Osteoblast (primary cell): ENCODE measurements at places on chromosomes 7 and 10. TPM values are rescaled to one million over a fixed set of nuclear protein-coding genes. Genes with fewer than 3 reads are reported as not detected.

GRCh38 chr7:24781106-24781505, 23.8 kb upstream of the GSDME start:
- DNase-seq = no peak

DNA sequence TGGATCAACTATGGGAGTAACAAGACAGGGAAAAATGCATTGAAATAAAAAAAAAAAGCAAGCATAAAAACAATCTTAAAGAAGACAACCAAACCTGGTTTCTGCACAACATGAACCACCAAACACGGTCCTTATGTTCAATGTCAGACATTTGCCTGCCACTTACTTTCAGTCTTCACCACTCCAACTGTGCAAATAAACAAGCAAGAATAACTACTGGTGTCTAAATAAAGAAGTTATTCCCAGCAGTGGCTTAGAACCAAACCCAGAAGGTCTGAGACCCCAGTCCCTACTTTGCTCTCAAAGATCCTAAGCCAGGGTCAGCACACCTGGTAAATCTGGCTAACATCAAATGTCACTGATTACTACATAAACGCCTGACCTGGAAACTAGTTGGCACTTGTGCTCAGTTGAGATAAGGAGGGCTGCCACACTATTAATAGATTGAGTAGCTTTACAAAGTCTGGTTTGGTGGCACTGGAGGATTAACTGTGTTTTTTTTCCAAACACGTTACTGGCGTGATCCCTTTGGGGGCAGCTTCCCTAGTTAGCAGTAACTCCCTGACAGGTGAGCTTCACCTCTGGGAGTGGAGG, 62.7 kb upstream of the ABLIM1 start:
- no peak for DNase-seq

NUDCD3 gene
- 44.2 and 54.3 TPM in 2 replicates for total RNA-seq

DNA sequence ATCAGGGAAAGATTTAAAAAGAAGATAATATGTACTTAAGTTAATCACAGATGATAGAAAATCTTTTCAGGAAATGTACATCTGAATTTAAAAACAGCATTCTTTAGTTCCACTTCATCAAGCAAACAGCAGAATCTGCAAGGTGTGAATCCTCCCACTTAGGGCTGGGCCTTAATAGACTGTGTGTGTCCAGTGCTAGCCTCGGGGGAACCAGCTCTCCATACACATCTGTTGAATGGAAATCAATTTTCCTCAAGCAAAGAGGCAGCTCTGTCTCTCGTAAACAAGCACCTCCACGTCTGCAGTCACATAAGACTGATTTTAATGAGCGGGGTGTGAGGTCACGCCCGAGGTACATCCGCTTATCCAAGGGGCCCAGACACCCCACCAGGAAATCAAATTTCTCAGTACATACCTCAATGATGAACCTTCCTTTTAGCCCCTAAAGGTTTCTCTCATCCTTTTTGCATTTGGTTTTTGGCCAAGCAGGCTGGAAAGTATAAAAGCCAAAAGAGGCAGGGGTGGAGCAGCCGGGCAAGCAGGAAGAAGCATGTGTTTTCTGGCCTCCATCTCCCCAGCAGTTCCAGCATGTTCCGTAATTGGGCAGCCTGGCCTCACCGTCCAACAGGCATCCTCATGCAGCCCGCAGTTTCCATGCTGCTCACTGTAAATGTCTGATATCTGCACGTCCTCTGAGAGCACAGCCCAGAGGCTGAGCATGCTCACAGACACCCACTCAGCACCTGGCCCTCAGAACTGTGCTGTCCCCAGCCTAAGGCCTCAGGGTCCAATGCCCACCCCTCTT, 131.3 kb downstream of the GLI3 start:
- no peak for DNase-seq

GRCh38 chr10:21638681-21639080, 104.6 kb downstream of the MLLT10 start:
- no peak for DNase-seq

IL15RA gene
- total RNA-seq = 1.1 and 1.2 TPM in 2 replicates

GRCh38 chr7:84191842-84192241, 2.7 kb downstream of the SEMA3A start:
- DNase-seq = no peak

TMEM225B gene
- total RNA-seq = 0.29 and 0.72 TPM in 2 replicates

DNA sequence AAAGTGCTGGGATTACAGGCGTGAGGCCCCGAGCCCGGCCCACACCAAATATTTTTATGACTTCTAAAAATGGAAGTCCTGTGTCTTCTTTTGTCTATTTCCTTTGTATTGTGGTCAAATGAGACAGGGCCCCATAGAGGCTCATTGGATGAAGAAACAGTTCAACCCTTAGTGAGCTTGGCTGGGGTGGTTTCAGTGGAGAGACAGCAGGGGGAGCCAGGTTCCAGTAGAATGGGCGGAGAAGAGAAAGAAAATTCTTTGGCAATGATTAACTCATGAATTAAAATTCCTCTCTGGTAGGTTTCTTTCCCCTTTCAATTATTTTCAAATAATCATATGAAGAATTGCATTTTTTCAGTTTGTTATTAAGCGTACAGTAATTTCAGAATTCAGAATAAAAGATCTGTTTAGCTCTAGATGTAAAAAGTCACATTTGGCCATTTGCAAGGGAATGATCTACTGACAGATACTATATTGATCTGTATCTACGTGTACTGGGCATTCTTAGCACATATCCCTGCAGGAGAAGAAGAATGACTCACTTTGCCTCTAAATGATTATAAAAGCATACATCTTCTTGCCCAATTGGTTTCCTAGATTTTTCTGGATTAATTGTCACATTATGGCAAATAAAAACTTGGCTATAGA, 43.2 kb downstream of the PNLIPRP3 start:
- DNase-seq = no peak

DNA sequence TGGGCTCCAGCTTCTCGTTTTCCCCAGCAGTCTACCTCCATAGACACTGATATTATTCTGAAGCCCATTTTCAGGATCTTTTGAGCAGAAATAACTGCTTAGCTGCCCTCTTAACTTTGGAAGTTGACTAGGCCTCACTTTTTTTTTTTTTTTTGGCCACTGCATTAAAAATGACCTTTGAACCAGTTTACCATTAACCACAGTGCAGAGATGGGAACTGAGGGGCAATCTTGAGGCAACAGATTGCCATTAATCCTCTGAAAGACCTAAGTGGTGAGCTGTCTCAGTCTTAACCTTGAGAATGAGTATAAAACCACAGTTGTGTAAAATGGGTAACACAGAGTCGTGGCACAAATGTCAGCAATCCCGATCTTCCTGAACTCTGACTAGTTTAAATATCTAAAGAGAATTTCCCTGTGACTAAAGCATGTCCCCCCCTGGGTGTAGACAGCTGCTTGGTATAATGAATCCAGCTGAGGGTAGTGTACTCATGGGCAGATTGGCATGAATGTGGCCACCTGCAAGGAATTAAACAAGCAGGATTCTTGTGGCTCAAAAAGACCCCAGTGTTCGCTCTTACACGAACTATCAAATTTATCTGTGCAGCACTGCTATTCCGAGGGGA, 46.1 kb upstream of the FMC1 start:
- no peak for DNase-seq

GRCh38 chr10:52780391-52781155, 8.0 kb upstream of the MBL2 start:
- DNase-seq = no peak

GPR15LG gene
- not detected in 2 replicates for total RNA-seq

ZNF804B gene
- total RNA-seq = not detected in 2 replicates

GRCh38 chr7:158572000-158572828, 15.4 kb downstream of the PTPRN2 start:
- DNase-seq = peak; percentile 34

GRCh38 chr10:112815269-112816032, 134.6 kb upstream of the TCF7L2 start:
- DNase-seq = peak; percentile 89

DNA sequence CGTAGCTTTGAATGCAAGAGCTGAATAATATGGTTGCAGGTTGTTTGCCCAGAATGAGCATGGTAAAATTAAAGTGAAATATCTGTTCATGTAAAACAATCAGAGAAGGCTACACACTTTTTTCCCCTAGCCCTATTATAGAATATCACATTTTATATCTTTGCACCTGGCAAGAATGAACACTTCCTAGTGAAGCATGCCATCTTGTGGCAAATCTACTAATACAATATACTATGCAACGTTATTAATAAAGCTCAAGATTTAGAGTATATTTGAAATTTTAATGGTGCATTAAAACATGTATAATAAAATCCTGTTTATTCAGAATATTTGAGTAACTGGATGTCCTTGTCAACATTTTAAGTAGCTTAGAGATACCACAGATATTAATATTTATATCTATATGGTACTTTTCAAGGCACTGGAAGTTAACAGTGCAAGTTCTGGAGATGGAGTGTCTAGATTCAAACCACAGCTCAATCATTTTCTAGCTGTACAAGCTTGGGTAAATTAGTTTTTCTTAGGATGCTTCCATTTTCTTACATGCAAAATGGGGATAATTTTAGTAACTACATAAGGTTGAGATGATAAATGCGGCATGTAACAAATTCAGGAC, 643.1 kb upstream of the SEMA3D start:
- DNase-seq = no peak

LRIT2 gene
- not detected in 2 replicates for total RNA-seq

GRCh38 chr10:59336632-59337031, 25.7 kb downstream of the FAM13C start:
- DNase-seq = peak; percentile 57

DNA sequence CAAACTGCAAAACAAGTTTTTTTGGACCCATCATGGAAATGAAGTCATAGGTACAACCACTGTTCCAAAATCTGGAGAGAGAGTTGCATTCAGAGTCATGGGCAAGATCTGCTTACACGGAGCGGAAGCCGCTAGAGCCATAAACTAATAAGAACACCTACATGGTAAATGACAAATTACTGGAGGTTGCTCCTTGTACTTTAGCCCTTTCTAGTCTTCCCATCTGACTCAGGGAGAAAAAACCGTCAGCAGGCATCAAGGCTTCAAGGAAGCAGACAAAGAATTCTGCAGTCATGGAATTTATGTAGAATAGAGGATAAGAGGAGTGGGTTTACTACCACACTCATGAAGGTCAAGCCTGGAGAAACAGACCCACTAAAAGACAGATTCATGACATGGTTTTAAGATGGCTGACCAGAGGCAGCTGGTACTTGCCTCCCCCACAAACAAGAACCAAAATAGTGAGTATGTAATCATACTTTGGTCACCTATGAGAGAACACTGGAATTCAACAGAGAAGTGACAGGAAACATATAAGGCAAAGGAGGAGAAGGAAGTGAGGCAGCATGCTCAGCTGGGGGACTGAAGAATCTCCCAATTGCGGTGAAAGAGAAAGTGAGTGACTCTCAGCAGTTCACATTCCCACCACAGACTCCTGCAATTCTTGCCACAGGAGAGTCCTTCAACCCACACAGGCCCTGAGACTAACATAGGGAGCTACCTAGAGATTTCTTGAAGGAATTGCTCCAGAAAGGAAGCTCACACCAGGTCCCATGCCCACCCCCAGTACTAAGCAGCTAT, 42.4 kb upstream of the ASAH2 start:
- no peak for DNase-seq

BHLHA15 gene
- total RNA-seq = not detected in 2 replicates

DNA sequence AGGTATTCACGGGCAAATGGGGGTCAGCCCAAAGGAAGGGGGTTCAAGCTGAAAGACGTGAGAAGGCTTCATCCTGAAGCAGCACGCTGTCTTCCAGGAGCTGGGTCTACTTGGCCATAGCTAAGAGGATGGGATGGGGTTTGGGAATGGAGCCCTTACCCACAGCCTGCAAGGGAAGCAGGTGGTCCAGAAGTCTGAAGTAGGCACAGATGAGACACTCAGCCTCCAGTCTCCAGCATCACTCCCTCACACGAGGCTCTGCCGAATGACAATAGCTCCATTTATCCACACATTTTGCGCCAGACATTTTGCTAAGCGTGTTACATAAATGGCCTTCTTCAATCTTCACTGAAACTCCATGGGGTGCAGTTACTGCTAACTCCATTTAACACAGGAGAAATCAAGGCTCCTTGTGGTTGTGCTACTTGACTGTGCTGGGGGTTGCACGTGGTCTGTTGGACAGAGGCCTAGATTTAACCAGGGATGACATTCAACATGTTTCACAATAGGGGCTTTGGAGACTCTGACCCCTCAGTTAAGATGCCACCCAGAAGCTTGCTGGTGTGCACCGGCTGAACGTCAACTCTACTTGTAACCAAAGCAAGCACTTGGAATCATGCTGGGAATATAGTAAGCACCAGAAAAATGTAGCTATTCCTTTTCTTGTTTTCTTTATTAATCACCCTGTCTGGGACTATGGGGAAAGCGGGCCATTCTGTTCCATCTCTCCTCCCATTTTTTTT, 85.3 kb downstream of the FAM241B start:
- DNase-seq = peak; percentile 91

GRCh38 chr10:61618388-61618961, 44.3 kb upstream of the CABCOCO1 start:
- DNase-seq = no peak

DNA sequence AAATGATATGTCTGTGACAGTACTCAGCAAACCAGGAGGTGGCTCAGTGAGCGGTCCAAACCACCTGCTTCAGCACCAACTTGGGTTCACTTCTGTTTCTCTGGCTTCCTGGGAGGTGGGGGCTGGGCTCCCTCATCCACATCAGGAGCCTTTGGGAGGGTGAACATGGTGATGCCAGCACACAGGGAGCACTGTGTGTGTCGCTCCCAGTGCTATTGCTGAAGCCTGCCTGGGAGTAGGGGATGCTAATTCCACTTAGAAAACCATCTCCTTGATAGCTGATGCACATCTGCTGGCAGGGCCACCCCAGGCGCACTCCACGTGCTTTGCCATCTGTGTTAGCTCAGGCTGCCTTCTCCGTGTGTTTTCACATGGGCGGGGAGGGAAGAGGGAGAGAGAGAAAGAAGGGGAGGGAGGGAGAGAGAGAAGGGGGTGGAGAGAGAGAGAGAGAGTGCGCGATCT, 58.0 kb downstream of the RAMP3 start:
- no peak for DNase-seq

GRCh38 chr7:101739775-101740398, 77.5 kb upstream of the CUX1 start:
- peak; percentile 78 for DNase-seq

NUTM2E gene
- not detected in 2 replicates for total RNA-seq

GRCh38 chr10:88027570-88027969, 164.1 kb downstream of the PTEN start:
- no peak for DNase-seq

GRCh38 chr10:114928818-114929217, 9.2 kb upstream of the TRUB1 start:
- no peak for DNase-seq
